ENCODE measurements at places on chromosomes 4 and X.

- DNase-seq, result no peak
These were observed 13.6 kb downstream of the TLR6 start for GRCh38 chr4:38842994-38843393.

DNA sequence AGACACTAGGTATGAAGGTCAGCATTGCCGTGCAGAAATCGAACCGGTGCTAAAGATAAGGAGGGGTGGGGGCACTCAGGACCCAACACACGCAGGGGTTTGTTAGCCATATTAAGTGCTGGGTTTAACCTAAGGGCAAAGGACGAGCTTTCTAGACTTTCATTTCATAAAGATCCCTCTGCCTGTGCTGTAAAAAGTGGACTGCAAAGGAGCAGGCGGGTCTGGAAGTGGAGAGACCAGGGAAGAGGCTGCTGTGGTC lies 1.3 kb downstream of the CASP3 start:
- DNase-seq, result no peak

GRCh38 chrX:148609515-148610327 lies 109.3 kb downstream of the AFF2 start:
- no peak for DNase-seq

- DNase-seq, result no peak
These were observed 77.2 kb downstream of the SH3KBP1 start for GRCh38 chrX:19810006-19810774.

- DNase-seq, result no peak
These were observed 555.3 kb downstream of the TRAM1L1 start for GRCh38 chr4:116530048-116530447.

GRCh38 chr4:1243451-1244080 lies 5.4 kb downstream of the CTBP1 start:
- no peak for DNase-seq

GRCh38 chrX:39969099-39969818 lies 128.5 kb downstream of the BCOR start:
- no peak for DNase-seq

DNA sequence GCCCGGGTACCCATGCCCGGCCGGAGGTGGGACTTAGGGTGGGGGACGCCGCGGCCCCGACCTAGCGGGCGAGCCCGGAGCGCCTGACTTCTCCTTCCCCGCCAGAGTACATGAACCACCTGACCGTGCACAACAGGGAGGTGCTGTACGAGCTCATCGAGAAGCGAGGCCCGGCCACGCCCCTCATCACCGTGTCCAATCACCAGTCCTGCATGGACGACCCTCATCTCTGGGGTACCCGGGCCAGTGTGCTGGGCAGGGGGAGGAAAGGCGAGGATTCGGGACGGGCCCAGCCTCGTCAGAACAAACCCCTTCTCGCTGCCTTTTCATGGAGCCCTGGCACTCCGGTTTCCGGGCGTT lies 622 bp downstream of the TAFAZZIN start:
- DNase-seq, result no peak

- DNase-seq, result no peak
These were observed 102.8 kb upstream of the MAOA start for GRCh38 chrX:43553257-43553656.

DNA sequence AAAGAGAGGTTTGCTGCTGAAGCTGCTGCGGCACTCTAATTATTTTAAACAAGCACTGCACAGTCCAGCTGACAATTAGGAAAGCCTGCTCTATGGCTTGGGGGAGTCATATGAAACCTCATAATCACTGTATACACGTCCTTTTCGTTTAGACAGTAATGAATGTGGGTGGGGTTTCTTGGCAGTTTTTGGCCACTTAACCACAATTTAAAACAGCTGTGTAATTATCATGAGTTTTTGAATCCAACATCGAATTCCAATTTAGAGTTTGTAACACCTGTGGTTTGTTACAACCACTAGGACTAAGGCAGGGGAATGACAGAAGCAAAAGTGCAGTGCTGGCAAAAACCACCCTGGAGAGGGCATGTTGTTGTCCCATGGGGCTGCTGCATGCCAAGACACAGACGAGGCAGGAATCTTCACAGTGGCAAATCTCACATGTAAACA lies 99.5 kb downstream of the CXXC4 start:
- no peak for DNase-seq

DNA sequence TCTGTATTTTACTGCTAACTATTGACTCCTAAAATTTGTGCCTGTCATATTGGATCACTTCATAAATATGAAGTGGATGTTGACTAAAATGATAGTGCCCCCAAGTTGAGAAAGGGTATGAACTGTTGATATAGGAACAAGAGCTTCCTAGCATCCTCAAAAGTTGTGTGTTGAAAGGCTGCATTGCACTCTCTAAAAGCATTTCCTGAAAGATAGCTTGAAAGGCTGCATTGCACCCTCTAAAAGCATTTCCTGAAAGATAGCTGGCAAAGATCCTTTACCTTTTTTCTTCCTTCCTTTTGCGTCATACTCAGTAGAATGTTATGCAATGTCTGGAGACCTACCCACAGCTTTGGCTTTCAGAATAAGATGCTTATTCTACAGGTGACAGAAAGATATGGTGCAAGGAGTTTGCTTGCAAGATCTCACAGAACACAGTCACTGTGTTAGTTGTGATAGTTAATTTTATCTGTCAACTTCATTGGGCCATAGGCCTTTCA lies 274.6 kb upstream of the GALNTL6 start:
- no peak for DNase-seq

GRCh38 chr4:78299565-78299972 lies 242.4 kb downstream of the FRAS1 start:
- no peak for DNase-seq

DNA sequence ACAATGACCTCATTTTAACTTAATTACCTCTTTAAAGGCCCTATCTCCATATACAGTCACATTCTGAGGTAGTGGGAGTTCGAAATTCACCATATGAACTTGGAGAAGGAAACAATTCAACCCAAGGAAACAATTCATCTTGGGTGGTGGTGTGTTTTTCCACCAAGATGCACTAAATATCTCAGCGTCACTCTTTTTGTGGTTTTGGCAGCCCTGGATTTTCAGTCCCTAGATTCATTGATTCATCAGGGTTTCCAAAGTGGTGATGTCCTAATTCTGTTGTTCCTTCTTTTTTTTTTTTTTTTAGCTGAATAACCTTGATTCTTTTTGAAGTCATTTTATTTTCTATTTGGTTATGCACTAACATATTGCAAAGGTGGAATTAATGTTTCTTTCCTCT lies 162.6 kb upstream of the RAPGEF2 start:
- DNase-seq, result no peak

DNA sequence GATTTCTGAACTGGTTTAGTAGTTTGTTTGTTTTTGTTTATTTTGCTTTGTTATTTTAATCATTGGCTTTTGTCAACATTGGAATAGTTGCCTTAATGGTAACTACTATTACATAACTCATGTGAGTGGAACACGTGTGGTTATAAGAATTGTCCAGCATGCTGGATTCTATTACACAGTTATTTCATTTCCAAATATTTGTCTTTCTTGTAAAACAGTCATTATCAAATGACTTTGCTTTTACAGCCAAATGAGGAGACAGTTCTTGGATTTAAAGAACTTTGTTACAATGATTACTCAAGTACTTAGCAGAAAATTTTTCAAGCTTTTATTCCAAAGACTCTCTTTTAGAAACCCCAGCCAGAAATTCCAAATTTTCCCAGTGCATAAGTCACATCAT lies 516.1 kb upstream of the MAGEB2 start:
- DNase-seq, result no peak

GRCh38 chr4:97978791-97979488 lies 164.3 kb downstream of the STPG2 start:
- no peak for DNase-seq

GRCh38 chr4:80425124-80426100 lies 89.9 kb downstream of the CFAP299 start:
- DNase-seq, result no peak

- DNase-seq, result no peak
These were observed 7.2 kb upstream of the CPLX1 start for GRCh38 chr4:833156-833555.

DNA sequence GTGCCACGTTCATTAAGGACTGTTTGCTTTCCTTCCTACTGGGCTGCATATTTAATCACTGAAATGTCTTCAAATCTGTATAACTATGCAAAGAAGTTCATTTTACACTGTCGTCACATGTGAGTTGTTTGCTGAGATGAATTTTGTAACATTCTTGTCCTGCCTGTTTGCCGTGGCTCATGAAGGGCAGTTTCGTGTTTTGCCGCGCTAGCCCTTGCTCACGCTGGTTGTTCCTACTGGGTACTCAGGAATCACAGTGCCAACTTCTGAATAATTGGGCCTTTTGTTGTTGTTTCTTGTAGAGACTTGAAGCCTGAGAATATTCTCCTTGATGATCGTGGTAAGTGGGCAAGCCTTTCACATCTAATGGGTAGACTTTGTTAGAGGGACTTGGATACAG lies 52.2 kb downstream of the HTT-AS start:
- DNase-seq, result no peak

- DNase-seq, result no peak
These were observed 14.6 kb downstream of the SMIM31 start for GRCh38 chr4:164768516-164768915.

DNA sequence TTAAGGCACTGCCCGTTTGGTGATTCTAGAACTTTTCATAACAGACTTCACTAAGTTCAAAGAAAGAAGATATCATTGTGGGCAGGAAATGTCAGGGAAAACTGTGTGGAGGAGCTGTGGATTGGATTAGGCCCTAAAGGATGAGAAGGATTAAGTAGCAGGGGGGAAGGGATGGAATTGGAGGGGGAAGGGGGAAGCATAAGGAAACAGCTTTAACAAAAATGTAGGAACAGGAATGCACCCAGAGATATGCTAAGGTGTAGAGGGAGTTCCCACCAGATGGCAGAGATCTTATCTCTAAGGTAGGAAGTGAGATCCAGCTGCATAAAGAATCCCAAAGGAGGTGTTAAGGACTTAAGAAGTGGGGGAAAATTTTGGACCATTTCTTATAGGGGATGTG lies 114.5 kb downstream of the LARP7 start:
- no peak for DNase-seq

GRCh38 chr4:19748519-19749479 lies 502.9 kb upstream of the SLIT2 start:
- DNase-seq, result no peak

DNA sequence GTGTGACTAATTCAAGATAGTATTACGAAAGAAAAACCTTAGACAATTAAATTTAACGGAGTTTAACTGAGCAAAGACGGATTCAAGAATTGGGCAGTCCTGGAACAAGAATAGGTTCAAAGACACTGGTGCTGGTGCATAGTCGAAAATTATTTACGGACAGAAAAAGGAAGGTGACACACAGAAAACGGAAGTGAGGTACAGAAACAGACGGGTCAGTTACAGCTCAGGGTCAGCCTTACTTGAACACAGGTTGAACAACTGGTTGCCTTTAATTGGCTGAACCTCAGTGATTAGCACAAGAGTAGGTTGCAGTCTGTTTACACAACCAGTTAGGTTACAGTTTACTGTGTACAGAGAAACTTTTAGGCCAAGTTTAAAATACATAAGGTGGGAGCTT lies 31.5 kb downstream of the KLHL8 start:
- no peak for DNase-seq

- DNase-seq, result no peak
These were observed 180.5 kb upstream of the RBPJ start for GRCh38 chr4:26140150-26140898.

DNA sequence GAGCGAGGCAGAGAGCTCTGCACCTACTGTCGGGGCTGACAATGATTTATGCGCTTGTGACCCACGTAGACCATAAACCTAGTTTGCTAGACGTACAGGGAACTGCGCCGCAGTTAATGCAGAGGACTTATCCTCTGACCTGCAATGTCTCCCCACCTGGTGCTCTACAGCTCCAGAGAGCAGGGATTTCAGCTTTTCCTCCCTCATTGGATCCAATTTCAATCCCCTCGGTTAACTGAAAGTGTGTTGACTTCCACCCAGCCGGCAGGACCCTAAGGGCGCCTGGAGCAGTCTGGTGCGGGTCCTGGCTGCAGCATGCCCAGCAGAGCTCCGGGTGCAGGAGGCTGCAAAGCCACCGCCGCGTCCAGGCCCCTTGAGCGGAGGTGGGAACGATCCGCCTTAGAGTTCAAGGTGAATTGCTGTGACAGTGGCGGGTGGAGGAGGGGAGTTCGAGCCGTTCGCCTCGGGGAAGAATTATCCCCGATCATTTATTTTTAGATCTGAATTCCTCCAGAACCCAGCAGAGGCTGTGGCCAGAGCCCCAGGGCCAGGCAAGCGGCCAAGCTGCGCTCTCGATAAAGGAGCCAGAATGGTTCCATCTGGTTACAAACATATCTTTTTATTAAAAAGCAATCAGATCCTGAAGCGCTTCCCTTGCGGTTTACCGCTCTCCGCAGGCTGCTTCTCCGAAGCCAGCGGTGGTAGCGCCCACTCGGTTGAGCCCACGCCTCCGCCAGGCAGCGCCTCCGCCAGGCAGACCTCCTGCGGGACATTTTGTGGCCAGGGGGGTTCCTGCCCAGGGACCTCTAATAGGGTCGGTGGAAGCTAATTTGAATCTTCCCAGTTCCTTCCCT lies 66.0 kb downstream of the FBXO8 start:
- no peak for DNase-seq

GRCh38 chrX:13742397-13743176 lies 8.0 kb downstream of the OFD1 start:
- no peak for DNase-seq

- DNase-seq, result no peak
These were observed 1430.0 kb downstream of the ARAP2 start for GRCh38 chr4:34814266-34814665.

DNA sequence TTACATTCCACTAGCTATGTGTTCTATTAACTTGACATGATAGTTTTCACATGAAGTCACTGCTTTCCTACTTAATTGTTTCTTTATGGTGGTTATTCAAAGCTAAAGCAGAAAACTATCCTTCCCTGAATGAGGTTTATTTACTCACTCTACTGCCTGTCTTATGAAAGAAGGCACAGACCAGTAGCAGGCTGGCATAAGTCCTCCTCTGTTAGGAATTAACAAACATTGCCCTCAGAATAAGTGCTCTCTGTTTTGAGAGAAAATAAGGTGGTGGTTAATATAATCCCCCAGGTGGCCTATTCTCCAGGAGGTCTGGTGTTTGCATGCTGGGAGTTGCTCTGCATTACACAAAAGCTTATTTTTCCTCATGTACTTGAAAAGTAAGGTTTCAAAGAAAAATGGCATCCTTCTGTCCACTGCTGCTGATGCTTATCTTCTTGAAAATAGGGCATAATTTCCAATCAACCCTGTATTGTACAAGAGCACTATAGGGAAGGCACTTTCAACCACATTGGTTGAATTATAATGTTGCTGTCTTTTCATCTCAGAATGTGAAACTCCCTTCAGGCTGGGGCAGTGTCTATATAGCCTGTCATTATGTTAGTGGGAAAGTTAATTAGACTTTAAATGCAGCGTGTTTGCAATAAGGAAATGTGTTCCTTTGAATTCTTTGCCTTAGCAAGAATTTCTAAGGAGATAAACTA lies 119.7 kb upstream of the TBC1D9 start:
- no peak for DNase-seq

DNA sequence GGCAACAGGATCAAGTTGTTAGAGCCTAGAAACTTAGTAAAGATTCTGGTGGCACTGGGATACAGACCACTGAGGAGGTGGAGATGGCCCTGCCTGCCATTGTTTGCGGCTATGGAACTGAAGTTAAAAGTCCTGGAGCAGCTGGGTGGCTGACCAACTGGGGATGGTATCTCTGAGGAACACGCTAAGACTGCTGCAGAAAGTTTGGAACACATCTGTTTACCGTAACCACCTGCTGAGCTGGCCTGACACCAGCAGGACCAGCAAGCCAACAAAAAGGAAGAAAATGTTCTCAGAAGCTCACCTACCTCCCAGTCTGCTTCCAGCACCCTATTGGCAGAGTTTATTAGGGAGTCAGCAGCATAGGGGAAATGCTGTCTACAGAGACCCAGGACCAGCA lies 17.4 kb upstream of the PACRGL start:
- no peak for DNase-seq
